ENCODE measurements at places on chromosomes 16 and 17.
A peak's percentile ranks its signal among the peaks of the same experiment; 100 is the strongest.

- no peak for DNase-seq
Measured at GRCh38 chr17:47686664-47687327, 7.2 kb upstream of the TBKBP1 start.

GRCh38 chr17:8123695-8124349 is at the start of gene HES7:
Gene HES7, minus strand, starts transcription at chr17:8124106. Its CDS starts 22 bp downstream, at chr17:8124084.
- DNase-seq: no peak

- no peak for DNase-seq
Measured at GRCh38 chr17:6488008-6488539, 43.8 kb downstream of the PIMREG start.

DNA sequence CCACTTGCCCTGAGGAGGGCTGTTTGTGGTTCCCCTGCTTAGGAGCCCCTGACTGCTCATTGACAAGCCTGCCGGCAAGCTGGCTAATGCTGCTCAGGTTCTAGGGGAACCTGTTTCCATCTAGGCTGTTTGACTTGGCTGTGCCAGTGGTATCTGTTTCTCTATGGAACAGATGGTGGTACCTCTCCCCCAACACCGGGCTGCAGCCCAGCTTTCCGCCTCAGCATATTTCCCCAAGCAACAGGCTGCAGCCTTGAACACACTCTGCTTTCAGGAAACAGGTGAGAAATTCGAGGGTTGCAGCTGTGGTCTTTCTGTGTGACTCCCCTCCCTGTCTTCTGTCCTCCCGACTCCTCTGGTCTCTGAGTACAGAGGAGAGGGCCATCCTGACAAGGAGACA is 132.3 kb downstream of the TMEM132E start:
- no peak for DNase-seq

- DNase-seq: no peak
Measured at GRCh38 chr17:50218771-50219315, 17.4 kb upstream of the COL1A1 start.

GRCh38 chr16:89052890-89053724 is 40.5 kb upstream of the ACSF3 start:
- DNase-seq: no peak

- peak; percentile 20 for DNase-seq
Measured at GRCh38 chr16:48117217-48118105, 38.3 kb downstream of the ABCC12 start.

GRCh38 chr16:24853169-24853824 is 7.5 kb downstream of the SLC5A11 start:
- no peak for DNase-seq

DNA sequence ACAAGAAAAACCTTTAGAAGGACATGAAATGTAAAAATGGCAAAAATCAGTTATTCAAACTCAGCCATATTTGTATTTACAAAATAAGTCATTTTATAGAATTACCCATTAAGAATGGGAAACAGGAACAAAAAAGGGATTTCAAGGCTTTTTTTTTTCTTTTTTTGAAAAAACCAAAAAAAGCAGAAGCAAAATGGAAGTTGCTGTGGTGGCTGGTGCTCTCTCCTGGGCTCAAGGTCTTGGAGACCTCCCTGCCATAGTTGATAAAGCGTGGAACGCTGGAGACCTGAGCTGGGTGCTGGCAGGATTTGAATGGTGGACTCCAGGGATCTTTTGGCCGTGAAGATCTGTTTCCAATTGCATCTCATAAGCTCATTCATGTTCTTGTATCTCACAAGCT is 3.1 kb downstream of the PLCG2 start:
- DNase-seq: no peak

DNA sequence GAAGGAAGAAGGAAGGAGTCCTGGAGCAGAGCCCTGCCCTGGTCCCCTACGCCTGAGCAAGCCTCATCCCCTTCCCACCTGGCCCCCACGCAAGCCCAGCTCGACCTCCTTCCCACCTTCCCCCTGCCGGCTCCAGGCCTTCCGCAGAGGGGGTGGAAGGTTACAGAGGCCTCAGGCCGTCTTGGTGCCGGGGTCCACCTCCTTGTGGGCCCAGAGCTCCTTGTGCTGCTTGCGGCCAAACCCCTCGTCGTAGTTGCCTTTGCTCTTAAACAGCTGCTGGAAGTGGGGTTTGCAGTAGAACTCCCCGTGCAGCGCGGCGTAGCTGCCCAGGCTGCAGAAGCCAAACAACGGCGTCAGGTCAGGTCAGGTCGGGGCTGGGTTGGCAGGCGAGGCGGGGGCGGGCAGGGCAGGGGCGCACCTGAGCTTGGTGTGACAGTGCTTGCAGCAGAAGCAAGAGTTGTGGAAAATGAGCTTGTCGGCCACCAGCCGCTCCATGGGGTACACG is 1.5 kb downstream of the LIMD2 start:
- no peak for DNase-seq

GRCh38 chr16:1800701-1801100 is 7.2 kb upstream of the IGFALS start:
- no peak for DNase-seq

DNA sequence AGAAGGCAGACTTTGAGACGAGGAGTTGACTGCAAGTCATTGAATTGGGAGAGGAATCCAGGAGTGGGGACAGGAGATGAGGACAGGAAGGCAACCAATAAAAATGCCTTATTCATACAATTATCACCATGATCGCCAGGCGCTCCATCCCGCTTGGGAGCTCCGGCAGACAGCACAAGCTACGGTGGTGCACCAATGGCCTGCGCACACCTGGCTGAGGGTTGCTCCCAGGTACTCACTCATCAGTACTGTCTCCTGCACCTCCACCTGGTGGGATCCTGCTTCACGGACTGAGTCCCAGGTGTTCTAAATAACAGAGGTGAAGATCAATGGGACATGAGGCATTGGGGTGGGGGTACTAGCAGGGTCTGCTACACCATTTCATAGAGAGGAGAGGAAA is 160.0 kb upstream of the TNRC6C start:
- DNase-seq: no peak

DNA sequence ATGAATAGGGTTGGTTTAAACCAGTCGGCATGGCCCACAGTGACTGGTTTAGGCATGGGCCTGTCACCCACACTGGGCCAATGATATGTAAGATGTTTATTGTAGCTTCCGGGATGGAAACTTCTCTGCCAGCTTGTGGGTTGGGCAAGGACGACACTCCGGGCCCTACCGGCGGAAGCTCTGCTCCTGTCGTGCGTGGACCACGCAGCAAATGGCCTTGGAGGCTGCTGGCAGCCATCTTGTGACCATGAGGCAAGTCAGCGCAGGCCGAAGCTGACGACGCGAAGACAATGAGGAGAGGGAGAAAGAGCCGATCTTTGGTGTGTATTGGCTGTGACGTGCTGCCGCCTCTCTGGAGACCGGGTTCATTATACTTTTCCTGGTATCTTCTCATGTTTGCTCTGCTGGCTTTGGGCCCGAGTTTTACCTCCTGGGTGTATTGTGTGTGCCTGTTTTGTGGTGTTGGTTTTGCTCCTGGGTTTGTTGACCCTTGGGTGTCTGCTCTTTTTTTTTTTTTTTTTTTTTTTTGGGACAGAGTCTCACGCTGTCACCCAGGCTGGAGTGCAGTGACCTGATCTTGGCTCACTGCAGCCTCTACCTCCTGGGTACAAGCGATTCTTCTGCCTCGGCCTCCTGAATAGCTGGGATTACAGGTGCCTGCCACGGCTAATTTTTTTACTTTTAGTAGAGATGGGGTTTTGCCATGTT is 15.4 kb downstream of the SLC25A10 start:
- DNase-seq: no peak

GRCh38 chr16:10652730-10653590 is 41.8 kb downstream of the TEKT5 start:
- no peak for DNase-seq

GRCh38 chr17:74235911-74236371 is 22.6 kb downstream of the TTYH2 start:
- no peak for DNase-seq

GRCh38 chr17:83155128-83156121 is 76.0 kb downstream of the METRNL start:
- DNase-seq: peak; percentile 67

- no peak for DNase-seq
Measured at GRCh38 chr16:84266451-84266850, 26.6 kb upstream of the KCNG4 start.

GRCh38 chr16:56858374-56858773 is 6.6 kb upstream of the SLC12A3 start:
- DNase-seq: no peak

- DNase-seq: no peak
Measured at GRCh38 chr17:6543079-6544010, 13.0 kb downstream of the PITPNM3 start.

DNA sequence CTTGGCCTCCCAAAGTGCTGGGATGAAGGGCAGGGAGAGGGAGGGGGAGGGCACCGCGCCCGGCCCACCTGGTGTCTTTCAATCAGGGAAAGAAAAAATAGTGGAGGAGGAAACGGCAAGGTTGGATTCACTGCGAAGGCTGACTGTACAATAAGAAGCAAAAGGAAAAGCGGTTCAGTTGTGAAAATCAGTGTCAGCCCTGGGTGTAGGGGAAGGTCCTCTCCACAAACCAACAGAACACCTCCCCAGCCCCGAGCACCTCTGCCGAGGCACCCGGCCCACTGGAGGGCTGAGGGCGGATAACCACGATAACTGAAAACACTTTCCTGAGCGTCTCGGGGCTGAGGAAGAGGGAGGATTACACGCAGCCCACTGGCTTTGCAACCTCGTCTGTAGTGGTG is 1.4 kb upstream of the SPG7 start:
- DNase-seq: no peak

- no peak for DNase-seq
Measured at GRCh38 chr16:67499106-67499505, 15.8 kb upstream of the AGRP start.

- DNase-seq: no peak
Measured at GRCh38 chr16:31664683-31665482, 137.2 kb downstream of the AHSP start.

DNA sequence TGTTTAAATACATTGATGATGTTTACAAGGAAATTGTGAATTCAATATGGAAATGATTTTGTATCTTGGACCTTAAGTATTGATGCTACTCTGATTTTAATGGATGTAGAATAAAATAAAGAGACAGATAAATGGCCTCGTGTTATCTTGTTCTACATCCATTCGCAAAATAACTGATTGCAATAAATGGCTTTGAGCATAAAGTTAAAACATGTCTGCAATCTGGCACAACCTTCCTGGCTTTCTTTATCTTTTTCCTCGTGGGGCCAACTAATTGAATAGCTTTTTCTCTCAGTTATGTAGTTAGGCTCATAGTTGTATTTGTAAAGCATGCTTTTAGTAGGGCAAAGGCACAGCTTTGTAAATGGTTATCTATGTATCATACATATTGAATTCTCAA is 691.4 kb downstream of the CDH8 start:
- DNase-seq: no peak

DNA sequence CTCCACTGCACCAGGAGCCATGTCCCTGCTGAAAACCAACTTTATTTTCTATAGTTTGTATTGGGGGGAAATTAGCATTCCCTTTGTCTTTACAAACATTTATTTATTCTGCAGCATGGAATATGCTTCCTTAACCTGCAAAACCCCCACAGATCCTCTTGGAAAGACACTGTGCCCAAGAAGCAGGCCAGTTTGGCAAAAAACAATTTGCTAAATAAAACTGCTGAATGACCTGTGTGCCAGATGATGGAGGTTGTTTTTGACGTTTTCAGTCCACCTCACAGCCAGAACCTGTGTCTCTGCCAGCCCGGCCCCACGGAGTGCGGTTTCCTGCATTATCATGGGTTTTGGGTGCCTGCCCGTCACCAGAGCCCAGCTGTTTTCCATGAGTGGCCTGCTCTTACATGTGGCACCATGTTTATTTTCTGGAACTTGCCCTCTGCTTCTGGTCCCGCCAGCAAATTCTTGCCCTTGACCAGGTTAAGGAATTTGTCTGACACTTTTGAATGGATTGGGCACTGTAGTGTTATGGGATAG is 26.4 kb downstream of the ORC6 start:
- no peak for DNase-seq

DNA sequence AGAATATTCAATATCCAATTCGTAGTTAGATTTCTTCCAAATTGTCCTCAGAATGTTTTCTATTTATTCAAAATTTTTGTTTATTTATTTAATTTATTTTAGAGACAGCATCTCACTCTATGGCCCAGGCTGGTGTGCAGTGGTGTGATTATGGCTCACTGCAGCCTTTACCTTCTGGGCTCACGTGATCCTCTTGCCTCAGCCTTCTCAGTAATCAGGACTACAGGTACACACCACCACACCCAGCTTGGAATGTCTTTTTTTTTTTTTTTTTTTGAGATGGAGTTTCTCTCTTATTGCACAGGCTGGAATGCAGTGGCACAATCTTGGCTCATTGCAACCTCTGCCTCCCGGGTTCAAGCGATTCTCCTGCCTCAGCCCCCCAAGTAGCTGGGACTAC is 3.5 kb upstream of the DRG2 start:
- no peak for DNase-seq

DNA sequence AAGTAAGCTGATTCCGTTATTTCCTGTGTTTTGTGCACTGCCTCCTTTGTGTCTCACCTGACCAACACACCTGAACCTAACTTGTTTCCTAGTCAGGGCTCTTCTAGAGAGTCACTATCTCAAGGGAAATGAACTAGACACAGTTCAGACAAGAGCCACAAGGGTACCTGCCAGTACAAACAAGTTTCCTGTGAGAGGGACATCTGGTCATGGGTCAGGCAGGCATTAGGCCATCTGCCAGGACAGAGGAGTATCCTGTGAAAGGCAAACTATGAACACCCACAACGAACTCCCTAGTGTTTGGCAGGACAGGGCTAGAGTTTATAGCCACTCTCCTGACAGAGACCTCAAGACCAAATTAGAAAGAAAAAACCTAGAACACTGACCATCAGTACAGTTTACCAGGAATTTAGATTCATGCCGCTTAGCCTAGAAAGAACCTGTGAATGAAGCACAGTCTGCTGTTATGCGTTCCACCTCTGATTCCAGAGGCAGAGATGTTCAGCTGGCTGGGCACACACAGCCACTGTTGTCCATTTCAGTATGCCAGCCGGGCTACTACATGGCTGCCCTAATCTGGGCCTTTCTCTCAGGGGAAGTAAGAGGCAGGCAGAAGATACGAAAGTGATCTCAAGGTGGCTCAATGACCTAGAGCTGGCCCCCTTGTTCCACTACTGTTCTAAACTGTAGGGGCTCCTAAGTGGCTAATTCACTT is 20.7 kb upstream of the GLG1 start:
- DNase-seq: no peak

DNA sequence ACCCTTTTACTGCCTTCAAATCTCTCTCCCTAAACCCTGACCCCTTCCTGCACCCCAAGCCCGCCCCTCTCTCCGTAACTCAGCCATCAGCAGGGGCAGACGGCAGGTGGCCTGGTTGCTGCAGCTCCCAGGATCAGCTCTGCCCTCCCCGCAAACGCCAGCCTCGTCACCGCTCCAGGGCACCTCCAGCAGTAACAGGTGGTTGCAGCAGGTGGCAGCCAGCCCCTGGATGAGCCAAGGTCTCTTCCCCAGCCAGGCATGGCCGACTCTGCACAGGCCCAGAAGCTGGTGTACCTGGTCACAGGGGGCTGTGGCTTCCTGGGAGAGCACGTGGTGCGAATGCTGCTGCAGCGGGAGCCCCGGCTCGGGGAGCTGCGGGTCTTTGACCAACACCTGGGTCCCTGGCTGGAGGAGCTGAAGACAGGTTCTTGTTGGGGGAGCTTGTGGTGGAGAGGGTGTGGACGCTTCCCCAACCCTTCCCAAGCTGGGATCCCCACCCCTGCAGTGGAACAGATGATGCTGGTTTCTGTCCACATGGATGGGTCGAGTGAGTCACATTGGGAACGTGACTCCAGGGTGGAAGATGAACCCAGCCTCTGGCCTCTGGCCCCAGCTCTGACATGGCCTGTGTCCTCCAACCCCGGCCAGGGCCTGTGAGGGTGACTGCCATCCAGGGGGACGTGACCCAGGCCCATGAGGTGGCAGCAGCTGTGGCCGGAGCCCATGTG is 558 bp downstream of the HSD3B7 start:
- no peak for DNase-seq

- DNase-seq: peak; percentile 17
Measured at GRCh38 chr17:45131616-45132319, 547 bp downstream of the PLCD3 start.

All from AML-193 (cell line).